ENCODE measurements at places on chromosomes 4 and X.

GRCh38 chr4:185309770-185310169 lies 86.0 kb downstream of the LRP2BP start:
- no peak for DNase-seq

GRCh38 chr4:17376205-17376604 lies 135.7 kb downstream of the QDPR start:
- no peak for DNase-seq

- DNase-seq = no peak
Measured at GRCh38 chr4:170651786-170652185, 562.0 kb upstream of the AADAT start.

GRCh38 chrX:45750639-45751038 lies 550.0 kb upstream of the DIPK2B start:
- DNase-seq = no peak

DNA sequence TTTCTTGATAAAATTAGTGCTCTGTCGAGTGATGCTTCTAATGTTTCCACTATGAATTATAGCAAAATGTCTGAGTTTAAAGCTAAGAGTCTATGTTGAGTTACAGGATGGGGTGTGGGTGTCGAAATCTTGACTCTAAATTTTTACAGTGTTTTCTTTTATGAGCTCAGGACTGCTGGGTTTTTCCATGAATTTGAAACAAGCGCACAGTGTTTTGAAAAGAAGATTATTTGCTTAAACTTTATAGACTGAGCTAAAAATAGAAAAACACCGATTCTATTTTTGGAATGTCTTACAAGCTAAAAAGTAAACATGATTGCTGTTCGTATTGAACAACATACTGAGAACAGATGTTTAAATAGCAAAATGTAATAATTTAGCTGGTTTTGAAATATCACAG lies 7.5 kb downstream of the PTTG2 start:
- no peak for DNase-seq

DNA sequence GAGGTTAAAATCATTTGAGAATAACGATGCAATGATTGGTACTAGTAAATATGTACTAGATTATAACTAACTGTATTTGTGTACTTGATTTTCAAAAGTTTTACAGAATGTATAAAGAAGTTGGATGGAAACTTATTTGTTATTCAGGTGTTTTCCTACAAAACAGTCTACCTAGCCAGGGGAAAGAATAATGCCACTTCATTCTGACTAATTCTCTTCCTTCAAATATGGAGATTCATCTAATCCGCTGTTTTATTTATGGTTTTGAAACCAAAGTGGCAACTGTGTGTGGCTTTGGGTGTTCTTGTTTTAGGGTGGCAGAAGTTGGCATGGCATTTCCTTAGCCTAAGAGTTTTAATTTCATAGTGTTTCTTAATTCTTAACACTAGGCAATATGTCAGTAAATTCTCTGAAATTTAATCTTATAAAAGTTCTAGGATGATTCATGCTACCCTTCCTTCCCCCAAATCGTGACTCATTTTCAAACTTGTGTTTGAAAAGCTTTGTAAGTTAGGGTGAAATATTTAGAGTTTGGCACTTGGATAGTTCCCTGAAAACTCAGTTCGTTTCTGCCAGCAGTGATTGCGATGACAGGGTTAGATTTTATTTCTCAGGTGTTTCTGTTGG lies 62.6 kb downstream of the DCLK2 start:
- DNase-seq = no peak

DNA sequence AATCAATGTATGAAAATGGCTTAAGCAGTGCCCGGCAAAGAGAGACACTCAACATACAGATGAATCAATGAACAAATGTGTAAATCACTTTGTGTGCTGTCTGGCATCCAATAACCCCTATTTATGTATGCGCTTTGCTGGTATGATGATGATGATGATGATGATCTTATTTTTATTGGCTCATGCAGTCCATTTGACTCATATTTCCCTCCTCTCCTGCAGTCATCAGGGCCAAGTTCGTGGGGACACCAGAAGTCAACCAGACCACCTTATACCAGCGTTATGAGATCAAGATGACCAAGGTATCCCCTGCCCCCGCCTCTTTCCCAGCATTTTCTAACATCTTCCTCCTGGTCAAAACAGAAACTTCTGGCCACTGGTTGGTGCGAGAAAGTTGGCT lies 2.5 kb downstream of the TIMP1 start:
- DNase-seq = no peak

DNA sequence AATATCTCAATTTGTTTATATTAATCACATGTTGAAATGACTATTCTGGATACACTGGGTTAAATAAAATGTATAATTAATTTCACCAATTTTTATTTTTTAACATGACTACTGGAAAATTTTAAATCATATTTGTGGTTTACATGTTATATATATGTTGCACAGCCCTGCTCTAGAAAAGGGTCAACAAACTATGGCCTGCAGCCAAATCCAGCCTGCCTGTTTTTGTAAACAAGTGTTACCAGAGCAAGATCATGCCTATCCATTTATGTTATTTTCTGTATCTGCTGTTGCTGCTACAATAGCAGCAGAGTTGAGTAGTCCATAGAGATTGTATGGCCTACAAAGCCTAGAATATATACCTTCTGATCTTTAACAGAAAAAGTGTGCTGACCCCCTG lies 1.2 kb downstream of the TCEANC start:
- no peak for DNase-seq

DNA sequence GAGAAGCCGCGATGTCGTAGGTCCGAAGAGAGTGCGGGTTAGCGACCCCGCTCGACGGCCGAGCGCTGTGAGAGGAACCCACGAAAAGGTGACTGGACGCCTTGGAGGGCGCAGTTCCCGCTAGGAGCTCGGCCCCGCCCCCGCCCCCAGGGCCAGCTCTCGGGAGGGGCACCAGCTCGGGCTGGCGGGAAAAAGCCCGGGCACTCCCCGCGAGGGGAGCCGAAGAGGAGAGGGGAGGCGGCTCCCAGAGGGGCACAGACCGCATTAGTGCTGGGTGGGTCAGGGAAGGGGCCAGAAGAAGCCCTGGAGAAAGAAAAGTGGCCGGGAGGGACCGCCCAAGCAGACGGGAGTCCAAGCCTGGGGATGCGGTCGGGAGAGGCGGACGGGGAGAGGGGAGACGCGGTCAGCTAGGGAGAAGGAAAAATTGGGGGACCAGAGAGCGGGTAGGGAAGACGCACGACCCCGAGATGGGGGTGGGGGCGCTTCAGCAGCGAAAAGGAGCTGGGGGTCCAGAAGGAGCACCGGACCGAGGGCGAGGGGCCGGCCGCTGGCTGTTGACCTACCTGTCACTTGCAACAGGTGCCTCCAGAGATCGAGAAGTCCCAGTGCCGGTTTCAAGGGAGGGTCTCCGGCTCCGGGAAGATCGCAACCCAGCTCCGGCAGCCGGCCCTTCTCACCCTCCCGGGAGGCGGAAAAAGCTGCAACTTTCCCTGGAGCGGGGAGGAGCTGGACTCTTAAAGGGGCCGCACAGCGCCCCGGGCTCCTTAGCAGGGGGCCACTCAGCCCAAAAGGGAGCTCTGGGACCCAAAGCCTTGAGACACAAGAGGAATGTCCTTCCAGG lies at the start of gene SYTL4:
Gene SYTL4 (minus strand): TSS at position 681 of the 841 bp plus-strand sequence. CDS start 30,084 bp downstream, outside the sequence.
- DNase-seq = no peak

DNA sequence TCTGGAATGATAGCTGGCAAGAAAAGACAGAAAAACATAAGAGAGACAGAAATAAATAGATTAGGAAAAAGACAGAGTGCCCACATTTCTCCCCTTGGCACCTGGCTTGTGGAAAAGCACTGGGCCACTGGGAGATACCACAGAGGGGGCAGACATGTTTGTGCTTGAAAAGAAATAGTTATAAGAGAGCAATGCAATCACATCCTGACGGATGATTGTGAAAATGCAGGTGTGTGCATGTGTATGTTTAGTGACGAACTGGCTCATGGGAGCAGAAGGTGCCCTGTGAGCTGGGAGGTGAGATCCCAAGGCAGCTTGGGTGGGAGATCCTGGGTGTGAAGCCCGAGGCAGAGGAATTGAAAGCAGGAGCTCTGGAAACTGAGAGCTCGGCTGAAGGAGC lies 617.9 kb downstream of the BCOR start:
- no peak for DNase-seq

- DNase-seq = no peak
Measured at GRCh38 chr4:81356621-81357020, 115.1 kb downstream of the RASGEF1B start.

DNA sequence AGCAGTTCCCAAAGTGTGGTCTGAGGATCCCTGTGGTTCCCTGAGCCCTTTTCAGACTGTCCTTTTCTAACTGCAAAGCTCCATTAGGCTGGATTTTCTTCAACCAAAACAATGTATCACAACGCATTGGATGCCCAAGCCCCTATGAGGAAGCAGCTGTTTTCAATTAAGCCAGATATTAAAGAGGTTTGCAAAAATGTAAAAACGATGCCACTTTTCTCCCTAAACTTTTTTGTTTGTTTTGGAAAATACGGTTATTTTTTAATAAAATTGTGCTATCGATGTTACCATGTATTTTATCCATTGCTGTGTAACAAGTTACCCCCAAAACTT lies 170.4 kb upstream of the BCOR start:
- DNase-seq = no peak

DNA sequence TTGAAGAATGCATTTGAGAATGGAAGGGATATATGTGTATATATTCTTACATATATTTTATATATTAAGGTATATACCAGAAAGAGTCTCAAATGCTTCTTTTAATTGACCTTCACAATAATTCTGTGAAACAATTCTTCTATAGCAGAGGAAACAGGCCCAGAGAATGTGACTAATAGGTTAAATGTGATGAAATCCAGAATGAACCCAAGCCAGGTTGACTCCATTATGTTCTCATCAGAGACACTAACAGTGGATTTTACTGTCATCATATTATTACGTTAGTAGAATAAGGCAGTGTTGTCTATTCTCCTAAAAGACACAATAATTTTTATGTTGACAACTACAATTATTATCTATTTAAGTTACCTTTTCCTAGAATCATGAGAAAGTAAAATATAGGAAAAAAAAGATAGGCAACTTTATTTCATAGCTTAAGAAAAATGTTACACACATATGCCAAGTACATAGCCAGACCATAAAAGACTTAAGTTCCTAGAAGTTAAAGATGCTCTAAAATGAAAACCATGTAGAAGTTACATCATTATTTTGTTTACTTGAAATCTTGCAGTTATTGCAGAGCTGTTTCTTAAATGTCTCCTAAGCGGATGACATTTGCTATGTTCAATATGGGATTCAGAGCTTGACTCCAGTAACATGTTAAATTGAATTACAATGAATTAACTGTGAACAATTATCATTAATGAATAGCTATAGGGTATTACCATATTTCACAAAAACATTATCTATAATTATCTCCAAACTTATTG lies 56.2 kb upstream of the ANKRD50 start:
- DNase-seq = no peak
